ENCODE measurements at places on chromosomes 1 and 21.

DNA sequence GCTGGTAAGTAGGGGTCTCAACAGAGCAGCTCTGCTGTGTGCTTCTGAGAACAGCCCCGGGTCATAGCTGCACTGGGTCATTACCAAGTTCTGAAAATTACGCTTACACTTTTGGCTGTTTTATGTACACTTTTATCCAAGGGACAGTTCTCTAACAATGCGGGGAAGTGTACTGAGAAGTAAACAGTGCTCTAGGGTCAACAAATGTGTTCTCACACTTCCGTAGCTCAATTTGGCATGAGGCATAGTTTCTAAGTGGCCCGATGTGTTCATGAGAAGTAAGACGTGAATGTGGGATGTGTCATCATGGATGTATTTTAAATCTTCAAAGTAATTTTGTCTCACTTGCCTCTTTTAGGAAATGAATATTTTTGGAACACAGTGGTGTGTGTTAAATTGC is 10.9 kb upstream of the VAMP3 start:
- peak; percentile 24 for DNase-seq

- no peak for DNase-seq
Measured at GRCh38 chr21:28893687-28894086, 99.0 kb downstream of the LTN1 start.

- DNase-seq, result no peak
Measured at GRCh38 chr1:202306535-202307345, 35.0 kb downstream of the UBE2T start.

DNA sequence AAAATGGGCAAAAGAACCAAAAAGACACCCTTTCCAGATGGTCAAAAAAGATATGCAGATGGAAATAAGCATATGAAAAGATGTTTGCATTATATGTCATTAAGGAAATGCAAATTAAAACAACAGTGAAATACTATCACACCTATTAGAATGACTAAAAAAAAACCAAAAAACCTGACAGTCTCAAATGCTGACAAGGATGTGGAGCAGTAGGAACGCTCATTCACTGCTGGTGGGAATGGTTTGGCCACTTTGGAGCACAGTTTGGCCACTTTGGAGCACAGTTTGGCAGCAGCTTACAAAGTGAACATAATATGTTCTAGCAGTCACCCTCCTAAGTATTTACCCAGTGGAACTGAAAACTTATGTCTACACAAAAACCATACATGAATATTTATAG is 105.0 kb upstream of the ARTN start:
- no peak for DNase-seq

DNA sequence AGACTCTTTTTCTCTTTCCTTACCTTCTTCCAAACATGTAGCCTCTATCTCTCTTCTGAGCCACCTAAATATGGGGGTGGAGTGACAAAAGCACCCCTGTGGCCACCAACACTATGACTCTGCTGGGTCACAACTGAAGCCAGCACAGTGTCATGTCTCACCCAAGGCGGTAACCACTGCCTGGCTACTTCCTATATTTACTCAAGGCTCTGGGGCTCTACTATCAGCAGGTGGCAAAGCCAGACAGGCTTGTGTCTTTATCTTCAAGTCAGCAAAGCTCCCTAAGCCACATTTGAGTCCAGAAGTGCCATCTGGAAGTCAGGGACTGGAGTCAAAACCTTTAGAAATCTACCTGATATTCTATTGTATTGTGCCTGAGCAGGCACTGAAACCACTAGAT is 1515.2 kb downstream of the PLA2G4A start:
- DNase-seq, result no peak

DNA sequence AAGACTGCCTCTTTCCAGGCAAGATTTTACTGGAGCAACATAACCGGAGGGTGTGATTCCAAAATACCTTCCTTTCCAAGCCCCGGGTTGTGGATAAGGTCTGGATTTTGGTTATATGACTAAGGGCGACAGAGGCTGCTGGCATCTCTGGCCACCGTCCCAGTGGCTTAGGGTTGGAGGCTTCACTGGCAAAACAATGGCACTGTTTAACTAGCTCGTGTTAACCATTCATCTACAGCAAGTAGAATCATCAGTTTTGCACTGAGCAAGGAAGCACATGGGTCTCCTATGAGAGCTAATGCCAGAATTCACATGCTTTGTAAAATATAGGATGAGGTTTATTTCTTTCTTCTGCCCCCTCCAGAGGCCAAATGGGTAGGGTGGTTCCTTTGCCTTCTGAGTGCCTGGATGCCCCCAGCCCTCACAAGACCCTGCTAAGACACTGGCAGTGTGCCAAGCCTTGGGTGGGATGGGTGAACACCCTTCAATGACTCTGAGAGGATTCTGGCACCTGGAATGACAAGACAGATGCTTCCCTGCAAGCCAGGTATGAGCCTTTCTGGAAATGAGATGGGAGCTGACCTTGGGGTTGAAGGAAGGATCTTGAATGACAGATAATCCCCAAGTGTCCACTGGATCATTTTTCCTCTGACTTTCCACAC is 36.8 kb downstream of the DHCR24 start:
- no peak for DNase-seq

- no peak for DNase-seq
Measured at GRCh38 chr1:84174051-84174556, 30.0 kb downstream of the PRKACB start.

- no peak for DNase-seq
Measured at GRCh38 chr1:87115317-87115890, 201.0 kb downstream of the HS2ST1 start.

GRCh38 chr1:68651115-68651514 is 154.2 kb upstream of the DEPDC1 start:
- no peak for DNase-seq

- peak; percentile 67 for DNase-seq
Measured at GRCh38 chr1:30801771-30802198, 44.2 kb upstream of the LAPTM5 start.

GRCh38 chr1:53244141-53244540 is 5.8 kb upstream of the MAGOH start:
- DNase-seq, result no peak

- no peak for DNase-seq
Measured at GRCh38 chr21:27429710-27430341, 462.9 kb upstream of the ADAMTS5 start.

GRCh38 chr1:87120779-87121178 is 206.3 kb downstream of the HS2ST1 start:
- DNase-seq, result no peak

DNA sequence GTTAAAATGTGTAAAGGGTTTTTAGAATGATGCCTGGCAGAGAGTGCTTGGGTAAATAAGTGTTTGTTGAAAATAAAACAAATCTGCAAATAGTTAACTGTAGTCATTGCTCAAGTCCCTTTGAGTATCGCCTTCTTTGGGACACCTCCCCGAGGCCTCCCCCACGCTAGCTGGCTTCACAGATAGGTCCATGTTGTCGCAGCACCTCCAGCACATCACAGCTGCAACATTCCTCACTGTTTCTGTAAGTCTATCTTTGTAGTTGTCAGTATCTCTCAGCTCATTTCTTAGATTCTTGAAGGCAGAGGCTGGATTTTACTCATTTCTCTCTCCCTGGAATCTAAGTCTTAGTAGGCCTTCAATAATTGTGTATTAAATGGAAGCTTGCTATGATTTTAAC is 1.6 kb upstream of the STUM start:
- no peak for DNase-seq

GRCh38 chr1:242318140-242318539 is 206.4 kb downstream of the PLD5 start:
- no peak for DNase-seq

DNA sequence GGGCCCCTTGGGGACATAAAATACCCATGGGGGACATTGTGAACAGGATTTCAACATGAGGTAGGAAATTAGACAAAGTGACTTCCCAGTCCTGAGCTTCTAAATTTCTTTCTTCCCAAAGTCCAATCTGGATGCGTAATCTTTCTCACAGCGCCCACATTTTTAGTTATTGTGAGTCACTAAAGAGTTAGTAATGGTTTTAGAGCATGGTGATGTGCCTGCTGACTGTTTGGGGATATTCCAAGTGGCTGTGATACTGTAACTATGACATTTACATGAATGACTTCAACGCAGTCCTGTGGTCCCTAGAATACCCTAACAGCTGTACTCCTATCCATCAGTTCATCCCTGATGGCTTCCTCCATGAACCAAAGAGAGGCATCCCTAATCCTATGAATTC is 224.0 kb upstream of the COA6 start:
- no peak for DNase-seq

- peak; percentile 62 for DNase-seq
Measured at GRCh38 chr21:41142051-41142795, 25.7 kb upstream of the BACE2 start.

DNA sequence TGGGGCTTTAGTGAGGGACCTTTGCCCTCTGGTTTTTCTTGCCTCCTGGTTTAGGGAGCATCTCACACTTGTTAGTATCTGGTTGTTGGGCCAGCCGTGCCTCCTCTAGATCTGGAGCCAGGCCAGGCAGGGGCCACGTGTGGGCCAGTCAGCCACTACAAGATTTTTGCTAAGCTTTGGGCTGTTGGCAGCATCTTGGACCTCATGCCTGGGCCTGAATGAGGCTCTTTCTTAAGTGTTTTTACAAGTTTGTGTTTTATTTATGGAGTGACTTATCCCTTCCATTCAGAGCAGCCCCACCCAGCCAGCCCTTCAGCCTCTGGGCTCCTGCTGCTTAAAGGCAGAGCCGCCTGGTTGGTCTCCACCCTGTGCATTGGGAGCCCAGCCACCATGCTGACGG is 1.6 kb upstream of the SH3BGRL3 start:
- DNase-seq, result no peak

GRCh38 chr1:4631321-4631720 is 23.1 kb upstream of the AJAP1 start:
- DNase-seq, result no peak

DNA sequence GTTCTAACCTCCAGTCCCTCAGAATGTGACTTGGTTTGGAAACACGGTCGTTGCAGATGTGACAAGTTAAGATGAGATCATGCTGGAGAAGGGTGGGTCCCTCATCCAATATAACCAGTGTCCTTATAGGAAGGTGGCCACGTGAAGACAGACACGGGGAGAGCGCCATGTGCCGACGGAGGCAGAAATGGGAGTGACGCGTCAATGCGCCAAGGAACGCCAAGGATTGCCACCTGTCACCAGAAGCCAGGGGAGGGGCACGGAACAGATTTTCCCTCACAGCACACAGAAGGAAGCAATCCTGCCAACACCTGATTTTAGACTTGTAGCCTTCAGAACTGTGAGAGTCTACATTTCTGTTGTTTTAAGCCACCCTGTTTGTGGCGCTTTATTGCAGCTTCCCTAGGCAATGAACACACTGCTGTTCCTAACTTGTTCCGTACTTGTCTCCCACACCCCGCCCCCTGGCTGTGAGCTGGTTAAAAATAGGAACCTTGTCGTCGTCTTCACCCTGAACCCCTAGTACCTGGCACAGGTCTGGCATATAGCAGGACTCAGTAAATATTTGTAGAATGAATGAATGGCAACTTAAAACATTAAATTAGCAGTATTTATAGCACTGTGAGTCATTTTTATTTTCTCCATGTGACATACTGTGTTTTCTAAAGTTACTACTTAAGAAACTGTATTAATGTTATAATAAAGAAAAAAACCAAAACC is 14.2 kb downstream of the RIMS3 start:
- DNase-seq, result no peak

- DNase-seq, result no peak
Measured at GRCh38 chr1:91699339-91699974, 186.5 kb downstream of the TGFBR3 start.

- DNase-seq, result no peak
Measured at GRCh38 chr1:15362737-15363128, 47.0 kb upstream of the EFHD2 start.

DNA sequence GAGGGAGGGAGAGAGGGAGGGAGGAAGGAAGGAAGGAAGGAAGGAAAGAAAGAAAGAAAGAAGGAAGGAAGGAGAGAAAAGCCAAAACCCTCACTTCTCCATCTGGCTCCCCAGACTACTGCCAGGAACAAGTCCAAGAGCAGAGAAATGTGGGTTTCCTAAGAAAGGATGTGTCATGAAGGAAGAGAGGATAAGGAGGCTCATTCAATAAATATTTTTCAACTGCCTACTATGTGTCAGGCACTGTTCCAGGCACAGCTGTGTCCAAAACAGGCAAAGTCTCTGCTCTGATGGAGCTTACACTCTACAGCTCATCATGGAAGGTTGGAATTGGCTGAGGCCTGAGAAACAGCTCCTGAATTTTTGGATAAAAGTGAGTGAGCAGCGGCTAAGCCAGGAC is 42.6 kb upstream of the ATP2B4 start:
- DNase-seq, result no peak

- no peak for DNase-seq
Measured at GRCh38 chr1:56189946-56190805, 389.2 kb downstream of the PLPP3 start.

- no peak for DNase-seq
Measured at GRCh38 chr1:38326135-38326534, 279.5 kb upstream of the POU3F1 start.

GRCh38 chr1:220454155-220454777 is 73.7 kb upstream of the MARK1 start:
- DNase-seq, result no peak

- no peak for DNase-seq
Measured at GRCh38 chr1:170262276-170262939, 116.6 kb downstream of the NTMT2 start.

DNA sequence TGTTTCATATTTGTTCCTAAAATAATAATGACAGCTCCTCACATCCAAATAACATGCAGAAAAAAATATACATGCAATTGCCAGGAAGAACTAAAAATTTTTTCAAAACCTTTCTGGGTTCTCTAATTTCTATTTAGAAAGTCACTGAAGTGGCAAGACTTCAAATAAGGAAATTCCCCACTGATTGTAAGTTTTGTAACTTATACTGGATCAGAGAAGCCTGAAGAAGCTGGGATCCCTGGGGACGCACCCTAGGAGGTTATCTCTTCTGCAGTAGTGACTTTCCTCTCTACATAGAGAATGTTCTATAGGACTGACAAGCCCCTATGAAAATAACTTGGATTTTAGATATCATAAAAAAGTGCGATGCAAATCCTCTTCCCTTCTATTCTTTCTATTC is 182.6 kb downstream of the MRPL39 start:
- no peak for DNase-seq

DNA sequence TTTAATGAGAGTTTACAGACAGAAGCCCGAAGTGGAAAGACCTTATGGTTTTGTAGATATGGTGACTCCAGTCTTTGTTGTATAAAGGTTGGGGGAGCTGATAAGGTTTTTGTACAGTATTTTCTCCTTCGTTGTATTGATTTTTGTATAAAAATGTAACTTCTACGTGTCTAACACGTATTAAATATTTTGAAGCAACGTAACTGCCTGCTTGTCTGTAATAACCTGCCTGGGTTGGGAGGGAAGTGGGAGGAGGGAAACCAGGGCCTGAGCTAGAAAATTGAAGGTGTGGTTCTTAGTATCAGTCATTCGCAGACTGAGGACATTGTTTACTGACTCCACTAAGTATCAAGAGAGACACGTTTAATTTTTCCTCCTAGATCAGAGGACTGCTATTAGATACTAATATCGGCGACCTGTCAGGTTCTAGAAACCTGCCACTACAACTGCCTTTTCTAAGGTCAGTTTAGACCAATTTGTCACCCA is 2.2 kb downstream of the IER5 start:
- DNase-seq, result no peak

- no peak for DNase-seq
Measured at GRCh38 chr21:15206514-15206913, 141.7 kb upstream of the NRIP1 start.

GRCh38 chr1:180188091-180188506 is 33.4 kb downstream of the QSOX1 start:
- DNase-seq, result peak; percentile 69
